ENCODE measurements at places on chromosomes 6 and 20.

- DNase-seq, result peak; percentile 22
Observed at GRCh38 chr6:10030942-10031537, 383.8 kb downstream of the TFAP2A start.

GRCh38 chr6:148440016-148440415 lies 97.4 kb downstream of the SASH1 start:
- no peak for DNase-seq

- peak; percentile 34 for DNase-seq
Observed at GRCh38 chr6:133889557-133890403, 867 bp downstream of the TCF21 start.

DNA sequence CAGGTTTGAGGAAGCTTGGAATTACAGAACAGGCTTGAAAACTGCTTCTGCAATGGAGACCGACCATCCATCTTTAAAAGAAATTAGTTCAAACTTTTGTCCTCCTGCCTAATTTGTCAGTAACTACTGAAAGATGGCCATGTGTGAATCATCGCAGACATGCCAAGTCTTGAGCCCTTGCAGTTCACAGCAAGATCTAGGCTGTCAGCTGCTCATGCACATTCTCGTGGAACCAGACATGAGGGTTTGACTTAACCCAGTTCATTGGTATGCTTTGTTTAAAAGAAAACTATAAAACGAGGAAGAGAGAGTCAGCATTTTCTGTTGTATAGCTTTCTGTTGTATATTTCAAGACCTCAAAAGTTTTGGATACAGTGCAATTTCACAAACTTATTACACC lies 74.0 kb upstream of the SAMD5 start:
- no peak for DNase-seq

GRCh38 chr6:169935348-169935718 lies 183.9 kb downstream of the ERMARD start:
- DNase-seq, result peak; percentile 20

DNA sequence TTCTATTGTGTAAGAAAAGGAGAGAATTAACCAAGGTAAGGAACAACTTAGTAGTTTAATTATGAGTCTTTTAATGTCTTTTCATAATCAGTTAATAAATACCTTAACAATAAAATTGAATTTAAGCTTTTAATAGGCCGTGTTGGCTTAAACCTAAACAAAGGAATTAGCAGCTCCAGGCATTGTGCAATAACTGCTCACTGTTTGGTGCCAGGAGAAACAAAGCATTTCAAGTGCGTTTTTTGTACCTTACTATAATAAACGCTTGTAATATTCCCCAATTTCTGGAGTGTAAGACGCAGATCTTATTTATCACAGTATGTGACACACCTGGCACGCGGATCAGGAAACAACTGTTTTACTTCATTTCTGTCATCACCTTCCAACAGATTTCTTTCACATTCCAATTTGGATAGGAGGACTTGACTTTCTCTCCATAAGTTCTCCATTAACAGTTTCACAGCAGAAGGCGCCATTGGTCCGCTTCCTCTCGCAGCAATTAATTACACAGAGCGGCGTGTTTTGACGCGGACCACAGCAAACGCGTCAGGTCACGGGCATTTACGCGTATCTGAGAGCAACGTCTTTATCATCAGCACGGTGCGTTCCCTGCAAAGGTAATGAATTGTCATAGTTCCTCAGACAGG lies 335.8 kb upstream of the NT5E start:
- DNase-seq, result no peak

DNA sequence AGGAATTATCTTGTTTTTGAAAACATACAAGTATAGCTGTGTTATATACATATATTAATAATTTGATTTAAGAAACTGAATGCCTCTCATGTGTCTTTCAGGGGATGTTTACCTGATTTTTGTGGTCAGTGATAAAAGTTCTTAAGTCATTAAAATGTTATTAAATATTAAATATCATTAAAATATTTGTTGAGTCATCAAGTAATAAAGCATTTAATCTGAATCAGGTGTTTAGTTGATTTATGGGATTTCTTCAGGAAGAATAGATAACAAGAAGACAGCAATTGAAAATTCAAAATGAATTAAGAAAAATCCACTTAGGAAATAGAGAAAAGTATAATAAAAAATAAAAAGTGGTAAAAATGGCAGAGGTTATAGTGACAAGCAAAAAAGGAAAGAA lies 361.9 kb upstream of the EYS start:
- no peak for DNase-seq

- no peak for DNase-seq
Observed at GRCh38 chr6:39599973-39600372, 125.2 kb downstream of the KIF6 start.

DNA sequence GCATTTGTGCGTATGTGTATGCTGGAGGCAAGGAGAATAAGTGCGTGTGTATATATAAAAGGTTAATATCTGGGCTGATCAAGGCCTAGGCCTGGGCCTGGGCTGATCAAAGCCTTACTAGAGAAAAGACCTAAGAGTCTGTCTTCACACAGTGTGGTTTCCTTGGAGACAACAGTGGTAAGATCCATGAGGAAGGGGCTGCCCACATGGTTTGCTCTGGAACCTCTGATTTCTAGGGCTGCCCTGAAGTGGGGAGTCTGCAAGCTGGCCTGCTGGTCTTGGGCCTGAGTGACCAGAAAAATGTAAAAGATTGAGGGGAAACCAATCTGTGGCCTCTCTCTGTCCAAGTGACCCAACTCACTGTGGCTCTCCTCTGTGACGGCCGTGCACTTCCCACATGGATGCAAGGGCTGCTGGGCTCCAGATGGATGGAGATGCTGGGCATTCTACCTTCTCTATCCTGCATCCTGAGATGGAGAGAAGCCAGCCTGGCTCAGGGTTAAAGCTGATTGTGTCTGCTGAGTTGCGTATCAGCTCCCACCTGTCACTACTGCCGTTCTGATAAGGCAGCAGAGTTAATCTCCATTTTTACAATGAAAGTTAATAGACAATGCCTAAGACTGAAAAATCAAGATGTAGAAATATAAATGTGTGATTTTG lies 90.3 kb upstream of the NXT1 start:
- no peak for DNase-seq

DNA sequence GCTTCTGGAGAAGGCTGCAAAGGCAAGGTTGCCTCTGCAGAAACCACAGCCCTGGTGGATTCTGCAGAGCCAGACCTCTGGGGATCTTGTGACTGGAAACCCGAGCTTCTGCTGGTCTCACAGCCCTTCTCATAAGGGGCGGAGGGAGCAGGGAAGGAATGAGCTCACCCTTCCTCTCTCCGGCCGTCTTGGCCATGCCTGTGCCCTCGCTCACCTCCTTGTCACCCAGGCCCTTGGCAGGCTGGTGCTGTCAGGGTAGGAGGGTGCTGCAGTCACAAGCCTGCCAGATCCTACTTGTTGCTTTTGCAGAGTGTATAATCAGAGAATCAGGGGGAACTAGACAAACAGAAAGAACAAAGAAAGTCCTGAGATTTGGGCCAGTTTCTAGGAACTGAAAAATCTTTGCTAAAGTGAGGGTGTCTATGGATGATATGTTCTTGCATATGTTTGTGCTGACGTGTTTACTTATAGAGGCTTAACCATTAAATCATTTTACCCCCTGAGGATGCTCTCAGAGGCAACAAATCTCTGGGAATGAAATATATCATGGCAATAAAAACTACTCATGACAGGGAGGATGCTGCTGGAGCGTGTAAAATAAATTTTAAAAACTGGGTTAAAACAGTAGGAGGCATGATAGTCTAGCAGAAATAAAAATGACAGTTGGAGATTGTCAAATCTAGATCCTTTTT lies 244.9 kb upstream of the SOX4 start:
- no peak for DNase-seq

DNA sequence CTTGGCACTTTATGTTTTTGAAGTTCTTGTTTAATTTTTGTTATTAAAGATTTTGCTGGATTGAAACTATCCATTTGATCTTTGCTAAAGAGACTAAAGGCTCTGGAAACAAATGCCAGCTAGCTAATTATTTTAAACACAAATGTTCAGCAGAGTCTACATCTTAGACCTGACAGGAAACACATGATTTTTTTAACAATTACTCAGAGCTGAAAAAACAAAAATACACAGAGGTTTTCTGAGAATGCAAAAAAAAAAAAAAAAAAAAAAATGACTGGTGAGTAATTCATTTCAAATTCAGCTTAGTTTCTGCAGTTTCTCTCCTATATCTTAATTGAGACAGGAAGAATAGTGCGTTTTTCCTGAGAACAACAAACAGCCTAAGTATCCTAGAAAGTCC lies 448.0 kb downstream of the TENT5A start:
- DNase-seq, result no peak

DNA sequence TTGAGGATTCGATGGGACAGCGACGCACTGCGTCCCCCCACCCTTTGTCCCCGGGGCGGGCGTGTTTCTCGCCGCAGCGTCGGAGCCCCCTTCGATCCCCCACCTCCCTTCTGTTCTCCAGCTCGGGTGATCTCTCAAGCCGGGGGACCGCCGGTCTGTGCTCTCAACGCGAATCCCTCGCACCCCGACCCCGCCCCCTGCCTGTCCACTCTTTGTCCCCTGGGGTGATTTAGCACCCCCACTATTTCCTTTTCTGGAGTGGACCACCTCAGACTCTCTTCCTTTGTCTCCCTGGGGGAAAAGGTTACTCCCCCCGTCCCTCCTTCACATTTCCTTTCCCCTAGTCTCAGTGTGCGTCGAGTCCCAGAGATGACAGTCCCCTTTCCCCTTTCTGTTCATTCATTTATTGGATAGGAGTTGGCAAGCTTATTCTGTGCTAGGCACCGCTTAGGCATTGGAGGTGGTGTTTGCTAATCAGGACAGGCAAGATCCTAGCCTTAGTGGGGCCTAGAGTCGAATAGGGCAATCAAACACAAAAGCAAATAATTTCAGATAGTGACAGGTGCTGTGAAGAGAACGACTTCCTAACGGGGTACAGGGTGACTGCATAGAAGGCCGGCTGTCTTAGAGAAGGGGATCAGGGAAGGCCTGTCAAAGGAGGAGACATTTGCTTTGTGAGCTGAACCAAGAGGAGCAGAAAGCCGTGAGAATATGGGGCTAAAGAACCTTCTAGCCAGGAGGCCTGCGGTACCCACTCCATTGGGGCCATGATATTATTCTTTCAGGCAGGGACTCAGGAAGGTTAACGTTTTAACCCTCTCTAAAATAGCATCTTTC lies 741 bp downstream of the PTPN1 start:
- DNase-seq, result no peak

DNA sequence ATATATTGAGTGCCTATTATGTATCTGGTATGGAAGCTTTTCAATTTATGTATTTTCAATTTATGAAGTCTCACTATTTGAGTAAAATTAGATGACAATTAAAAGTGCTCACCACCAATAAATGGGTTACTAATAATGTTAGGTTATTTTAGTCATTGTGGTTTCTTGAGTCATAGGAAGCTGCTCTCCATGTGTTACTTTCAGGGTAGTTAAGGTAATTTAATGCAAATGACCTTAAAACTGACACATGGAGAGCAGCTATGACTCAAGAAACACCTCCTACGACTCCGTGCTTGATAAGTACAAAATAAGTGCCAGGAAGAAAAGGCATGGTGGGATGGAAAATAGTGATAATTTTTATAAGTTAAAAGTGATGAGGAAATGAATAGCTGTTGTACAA lies 16.5 kb upstream of the TINAG start:
- DNase-seq, result peak; percentile 20

DNA sequence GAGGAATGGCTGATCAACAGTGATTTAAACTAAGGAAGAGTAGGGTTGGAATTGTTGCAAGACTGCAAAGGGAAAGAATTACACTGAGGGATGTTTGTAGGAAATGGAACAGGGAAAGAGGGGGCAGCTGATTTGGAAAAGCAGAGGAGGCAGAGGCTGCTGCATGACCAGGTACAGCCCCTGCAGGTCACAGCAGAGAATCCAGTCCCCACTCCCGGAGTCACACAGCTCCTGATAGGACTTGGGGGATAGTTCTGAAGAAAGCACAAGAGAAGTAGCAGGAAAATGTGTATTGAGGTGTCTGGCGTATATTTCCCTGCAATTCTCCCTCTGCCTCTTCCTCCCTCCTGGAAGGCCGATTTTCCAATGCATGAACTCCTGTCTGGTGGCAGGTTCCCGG lies 92.5 kb upstream of the PDE10A start:
- DNase-seq, result no peak

- no peak for DNase-seq
Observed at GRCh38 chr20:38155811-38156210, 9.3 kb downstream of the TGM2 start.

GRCh38 chr6:32668226-32668747 lies 1.8 kb upstream of the HLA-DQB1 start:
- DNase-seq, result peak; percentile 66

- DNase-seq, result no peak
Observed at GRCh38 chr20:52289956-52290565, 98.5 kb upstream of the ZFP64 start.

GRCh38 chr6:150251566-150252186 lies 108.8 kb downstream of the PPP1R14C start:
- no peak for DNase-seq

DNA sequence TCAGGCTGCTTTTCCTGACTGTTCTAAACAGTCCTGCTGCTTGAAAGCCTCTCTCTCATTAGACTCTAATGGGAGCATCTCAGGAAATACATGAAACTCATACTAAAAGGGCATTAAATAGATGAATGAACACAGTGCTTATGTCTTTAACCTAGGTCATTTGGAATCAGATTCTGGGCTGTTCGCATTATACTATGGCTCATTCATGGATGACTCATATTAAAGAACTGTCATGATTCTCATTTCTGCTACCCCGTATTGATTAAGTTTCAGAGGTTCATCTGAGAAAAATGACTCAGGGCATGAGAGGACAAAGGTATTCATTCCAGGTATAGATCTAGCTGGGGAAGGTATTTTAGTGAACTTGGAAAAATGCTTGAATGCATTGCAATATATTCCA lies 335.5 kb downstream of the GJA1 start:
- no peak for DNase-seq

- DNase-seq, result no peak
Observed at GRCh38 chr6:142850679-142851423, 94.1 kb downstream of the HIVEP2 start.

GRCh38 chr20:25036331-25036936 lies 21.5 kb downstream of the ACSS1 start:
- no peak for DNase-seq

- no peak for DNase-seq
Observed at GRCh38 chr6:150722614-150723344, 123.1 kb downstream of the PLEKHG1 start.

DNA sequence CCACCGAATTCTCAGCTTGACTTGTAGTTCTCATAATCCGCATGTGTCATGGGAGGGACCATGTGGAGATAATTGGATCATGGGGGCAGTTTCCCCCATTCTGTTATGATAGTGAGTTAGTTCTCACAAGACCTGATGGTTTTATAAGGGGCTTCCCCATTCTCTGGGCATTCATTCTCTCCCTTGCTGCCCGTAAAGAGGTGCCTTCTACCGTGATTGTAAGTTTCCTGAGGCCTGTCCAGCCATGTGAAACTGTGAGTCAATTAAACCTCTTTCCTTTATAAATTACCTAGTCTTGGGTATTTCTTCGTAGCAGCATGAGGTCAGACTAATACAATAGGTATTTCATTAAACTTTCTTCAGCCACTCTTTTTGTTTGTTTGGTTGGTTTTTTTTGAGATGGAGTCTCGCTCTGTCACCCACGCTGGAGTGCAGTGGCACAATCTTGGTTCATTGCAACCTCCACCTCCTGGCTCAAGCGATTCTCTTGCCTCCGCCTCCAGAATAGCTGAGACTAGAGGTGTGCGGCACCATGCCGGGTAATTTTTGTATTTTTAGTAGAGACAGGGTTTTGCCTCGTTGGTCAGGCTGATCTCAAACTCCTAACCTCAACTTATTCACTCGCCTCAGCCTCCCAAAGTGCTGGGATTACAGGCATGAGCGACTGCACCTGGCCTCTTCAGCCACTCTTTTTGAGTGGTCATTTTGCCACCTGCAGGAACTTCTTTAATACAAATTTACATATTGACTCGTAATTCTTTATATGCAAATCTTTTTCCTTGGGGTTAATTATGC lies 36.3 kb downstream of the GSTA2 start:
- DNase-seq, result no peak

Data from GM13976 (cell line).